ENCODE measurements at places on chromosomes 4 and X. TPM values are rescaled to one million over a fixed set of nuclear protein-coding genes. Genes with fewer than 3 reads are reported as not detected.

DNA sequence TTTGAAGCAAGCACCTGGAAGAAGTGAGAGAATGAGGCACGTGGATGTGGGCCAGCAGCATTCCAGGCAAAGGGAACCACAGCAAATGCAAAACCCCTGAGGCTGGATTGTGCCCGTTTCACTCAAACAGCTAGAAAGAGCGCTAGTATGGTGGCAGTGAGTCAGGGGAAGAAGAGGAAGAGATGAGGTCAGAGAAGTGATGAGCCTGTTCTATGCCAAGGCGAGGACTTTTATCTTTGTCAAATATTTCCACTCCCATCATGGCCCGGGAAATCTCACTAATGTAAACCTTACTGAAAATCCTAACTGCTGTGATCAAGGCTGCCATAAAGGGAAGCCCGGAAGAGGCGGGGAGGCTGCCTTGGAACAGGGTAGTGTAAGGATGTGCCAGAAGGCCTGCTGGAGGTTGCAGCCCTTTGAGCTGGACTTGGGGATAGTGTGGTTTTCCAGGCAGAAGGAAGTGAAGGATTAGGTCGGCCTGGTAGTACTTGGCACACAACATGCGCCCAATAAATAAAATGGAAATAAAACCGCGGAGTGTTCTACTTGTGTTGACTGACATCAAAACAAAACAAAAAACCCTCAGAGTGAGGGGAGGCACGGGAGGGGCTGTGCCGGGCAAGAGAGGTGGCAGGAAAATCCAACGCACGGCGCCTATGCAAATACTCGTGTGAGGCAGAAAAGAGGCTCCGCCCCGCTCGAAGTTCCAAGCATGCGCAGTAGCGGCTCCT, 1.2 kb upstream of the CDK16 start:
- no peak for DNase-seq

- no peak for DNase-seq
These were observed 35.1 kb upstream of the ZNF41 start for GRCh38 chrX:47518144-47518543.

DNA sequence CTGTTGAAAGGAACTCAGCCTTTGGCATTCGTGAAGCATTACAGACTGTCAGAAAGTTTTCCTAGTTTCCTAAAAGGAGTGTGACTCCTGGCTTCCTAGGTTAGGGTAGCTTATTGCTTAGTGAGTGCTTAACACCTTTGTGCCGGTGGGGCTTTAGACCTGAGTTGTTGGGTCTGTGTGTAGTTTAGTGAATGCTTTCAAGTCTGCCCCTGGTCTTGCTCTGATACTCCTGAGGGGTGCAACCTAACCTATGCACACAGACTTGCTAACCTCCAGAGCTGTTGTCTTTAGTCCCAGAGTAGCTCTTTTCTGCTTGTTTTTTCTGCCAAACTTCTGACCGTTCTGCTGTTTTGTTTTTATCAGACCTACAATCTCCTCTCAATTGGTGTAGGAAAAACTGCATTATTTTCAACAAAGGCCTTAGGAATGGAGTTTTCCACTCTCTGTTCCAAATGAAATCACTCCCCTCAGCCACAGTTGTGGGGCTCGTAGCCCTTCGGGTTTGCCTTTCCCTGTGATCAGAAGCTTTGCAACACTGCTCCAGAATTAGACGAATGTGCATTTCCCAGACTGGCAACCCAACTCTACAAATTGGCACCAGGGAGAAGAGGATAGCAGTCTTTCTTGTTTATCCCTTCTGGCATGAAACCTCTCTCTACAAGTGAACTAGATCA, 1399.1 kb upstream of the PCDH7 start:
- DNase-seq: no peak

DNA sequence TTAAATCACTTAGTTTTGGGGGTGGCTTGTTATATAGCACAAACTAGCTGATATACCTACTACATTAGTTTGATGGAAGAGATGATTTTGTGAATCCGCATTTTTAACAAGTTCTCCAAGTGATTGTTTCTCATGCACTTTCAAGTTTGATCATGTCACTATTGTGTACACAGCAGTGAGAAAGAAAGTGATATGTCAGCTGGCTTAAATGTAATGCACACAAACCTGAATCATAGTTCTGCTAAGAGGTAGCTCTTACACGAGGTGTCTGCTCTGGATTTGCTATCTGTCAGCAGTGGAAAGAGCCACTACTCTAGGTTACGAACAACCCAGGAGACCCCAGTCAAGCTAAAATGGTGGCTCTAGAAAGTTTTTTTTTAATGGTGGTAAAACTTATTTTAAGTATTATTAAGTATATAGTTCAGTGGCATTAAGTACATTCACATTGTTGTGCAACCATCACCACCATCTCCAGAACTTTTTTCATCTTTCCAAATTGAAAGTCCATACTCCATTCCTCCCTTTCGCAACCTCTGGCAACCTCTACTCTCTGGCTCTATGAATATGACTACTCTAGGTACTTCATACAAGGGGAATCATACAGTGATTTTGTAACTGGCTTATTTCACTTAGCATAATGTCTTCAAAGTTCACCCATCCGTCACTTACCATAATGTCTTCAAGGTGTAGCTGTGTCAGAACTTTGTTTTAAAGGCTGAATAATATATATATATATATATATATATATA, 147.3 kb downstream of the HS6ST2 start:
- no peak for DNase-seq

GRCh38 chr4:5683566-5683965, 24.8 kb downstream of the EVC2 start:
- DNase-seq: no peak

DNA sequence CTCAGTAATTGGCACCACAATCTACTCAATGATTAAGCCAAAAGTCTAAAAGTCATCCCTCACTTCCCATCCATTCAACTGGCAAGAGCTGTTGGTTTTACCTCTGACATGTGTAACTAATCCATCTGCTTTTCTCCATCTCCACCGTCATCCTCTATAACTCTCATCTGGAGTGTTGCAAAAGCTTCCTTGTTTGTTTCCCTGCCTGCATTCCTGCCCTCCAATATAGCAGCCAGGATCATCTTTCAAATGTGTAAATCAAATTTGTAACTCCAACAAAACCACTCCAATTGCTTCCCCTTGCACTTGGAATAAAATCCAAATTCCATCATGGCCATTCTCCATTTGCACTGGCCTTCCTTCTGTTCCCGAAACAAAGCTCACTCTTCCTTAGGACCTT, 4.3 kb upstream of the PLAC8 start:
- no peak for DNase-seq

GRCh38 chr4:170672381-170672965, 582.7 kb upstream of the AADAT start:
- no peak for DNase-seq

The SLIT2 gene
- 154 TPM for polyA plus RNA-seq

- DNase-seq: no peak
These were observed 217.0 kb downstream of the SOWAHB start for GRCh38 chr4:76680952-76681351.

The AMER1 gene
- 8.3 TPM for polyA plus RNA-seq

GRCh38 chr4:110411574-110412011, 64.4 kb upstream of the ENPEP start:
- DNase-seq: no peak

Measured in right lung (tissue), 10 donors.